ENCODE measurements at places on chromosomes 13 and 19.
A peak's percentile ranks its signal among the peaks of the same experiment; 100 is the strongest.

DNA sequence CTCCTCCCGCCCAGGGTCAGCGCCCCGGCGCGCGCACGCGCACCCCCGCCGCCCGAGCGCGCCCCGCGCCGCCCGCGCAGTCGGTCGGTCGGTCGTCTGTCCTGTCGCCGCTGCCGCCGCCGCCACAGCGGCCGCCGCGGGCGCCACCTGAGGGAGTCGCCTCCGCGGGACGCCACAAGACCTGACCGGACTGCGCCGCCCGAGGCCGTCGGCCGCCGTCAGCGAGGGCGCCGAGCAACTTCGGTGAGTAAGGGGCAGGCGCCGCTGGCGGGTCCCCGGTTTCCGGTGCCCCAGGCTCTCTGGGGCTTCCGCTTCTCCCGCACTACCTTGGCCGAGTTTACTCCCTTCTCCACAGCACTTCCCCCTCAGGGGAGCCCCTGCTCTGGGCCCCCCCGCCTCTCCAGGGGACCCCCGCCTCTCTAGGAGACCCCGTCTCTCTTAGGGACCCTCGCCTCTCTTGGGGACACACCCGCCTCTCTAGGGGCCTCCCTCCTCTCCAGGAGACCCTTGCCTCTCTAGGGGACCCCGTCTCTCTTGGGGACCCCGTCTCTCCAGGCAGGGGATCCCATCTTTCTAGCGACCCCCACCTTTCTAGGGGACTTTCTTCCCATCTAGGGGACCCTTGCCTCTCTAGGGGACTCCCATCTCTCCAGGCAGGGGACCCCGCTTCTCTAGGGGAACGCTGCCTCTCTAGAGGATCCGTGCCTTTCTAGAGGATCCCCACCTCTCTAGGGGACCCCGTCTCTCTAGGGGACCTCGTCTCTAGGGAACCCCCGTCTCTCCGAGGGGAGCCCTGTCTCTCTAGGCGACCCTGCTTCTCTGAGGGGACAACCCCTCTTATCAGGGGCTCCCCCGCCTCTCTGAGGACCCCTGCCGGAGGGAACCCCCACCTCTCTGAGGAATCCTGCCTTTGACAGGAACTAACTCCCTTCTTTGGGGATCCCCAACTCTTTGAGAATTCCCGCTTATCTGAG is 19.3 kb upstream of the GATAD2A start:
- peak; percentile 47 for DNase-seq

GRCh38 chr19:996051-996838 is 4.0 kb upstream of the GRIN3B start:
- DNase-seq, result no peak

- DNase-seq, result no peak
These were observed 46.2 kb upstream of the RFXAP start for GRCh38 chr13:36772853-36773252.

DNA sequence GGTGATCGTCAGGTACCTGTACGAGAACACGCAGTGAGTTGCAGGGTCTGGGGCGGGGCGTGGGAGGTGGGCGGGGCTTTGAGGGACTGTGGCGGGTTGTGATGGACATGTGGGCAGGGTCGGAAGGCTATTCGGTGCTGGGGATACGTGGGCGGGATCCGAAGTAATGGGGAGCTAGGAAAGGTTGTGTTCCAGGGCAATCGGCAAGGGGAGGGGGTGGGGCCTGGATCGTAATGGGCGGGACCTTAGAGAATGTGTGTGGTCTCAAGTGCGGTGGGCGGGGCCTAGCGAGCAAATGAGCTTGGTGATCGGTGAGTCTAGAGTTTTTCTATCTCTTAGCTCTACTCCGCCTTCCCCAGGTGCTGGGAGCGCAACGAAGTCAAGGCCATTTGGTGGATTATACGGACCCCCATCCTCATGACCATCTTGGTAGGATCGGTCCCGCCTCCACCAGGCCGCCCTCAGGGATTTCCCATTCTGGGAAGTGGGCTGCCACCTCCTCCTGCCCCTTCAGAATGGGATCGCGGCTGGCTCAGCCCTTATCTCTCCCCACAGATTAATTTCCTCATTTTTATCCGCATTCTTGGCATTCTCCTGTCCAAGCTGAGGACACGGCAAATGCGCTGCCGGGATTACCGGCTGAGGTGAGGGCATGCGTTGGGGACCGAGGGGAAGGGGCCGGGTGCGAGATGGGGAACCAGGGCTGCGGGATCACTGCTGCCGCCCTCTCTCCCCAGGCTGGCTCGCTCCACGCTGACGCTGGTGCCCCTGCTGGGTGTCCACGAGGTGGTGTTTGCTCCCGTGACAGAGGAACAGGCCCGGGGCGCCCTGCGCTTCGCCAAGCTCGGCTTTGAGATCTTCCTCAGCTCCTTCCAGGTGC is 9.6 kb downstream of the GIPR start:
- DNase-seq, result no peak

DNA sequence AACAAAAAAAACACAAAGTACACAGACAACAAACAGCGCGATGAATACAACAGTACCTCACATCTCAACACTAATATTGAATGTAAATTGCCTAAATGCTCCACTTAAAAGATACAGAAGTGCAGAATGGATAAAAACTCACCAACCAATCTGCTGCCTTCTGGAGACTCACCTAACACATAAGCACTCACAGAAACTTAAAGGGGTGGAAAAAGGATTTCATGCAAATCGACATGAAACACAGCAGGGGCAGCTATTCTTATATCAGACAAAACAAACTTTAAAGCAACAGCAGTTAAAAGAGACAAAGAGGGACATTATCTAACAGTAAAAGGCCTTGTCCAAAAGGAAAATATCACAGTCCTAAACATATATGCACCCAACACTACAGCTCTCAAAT is 209.5 kb downstream of the ABCC4 start:
- DNase-seq, result no peak

DNA sequence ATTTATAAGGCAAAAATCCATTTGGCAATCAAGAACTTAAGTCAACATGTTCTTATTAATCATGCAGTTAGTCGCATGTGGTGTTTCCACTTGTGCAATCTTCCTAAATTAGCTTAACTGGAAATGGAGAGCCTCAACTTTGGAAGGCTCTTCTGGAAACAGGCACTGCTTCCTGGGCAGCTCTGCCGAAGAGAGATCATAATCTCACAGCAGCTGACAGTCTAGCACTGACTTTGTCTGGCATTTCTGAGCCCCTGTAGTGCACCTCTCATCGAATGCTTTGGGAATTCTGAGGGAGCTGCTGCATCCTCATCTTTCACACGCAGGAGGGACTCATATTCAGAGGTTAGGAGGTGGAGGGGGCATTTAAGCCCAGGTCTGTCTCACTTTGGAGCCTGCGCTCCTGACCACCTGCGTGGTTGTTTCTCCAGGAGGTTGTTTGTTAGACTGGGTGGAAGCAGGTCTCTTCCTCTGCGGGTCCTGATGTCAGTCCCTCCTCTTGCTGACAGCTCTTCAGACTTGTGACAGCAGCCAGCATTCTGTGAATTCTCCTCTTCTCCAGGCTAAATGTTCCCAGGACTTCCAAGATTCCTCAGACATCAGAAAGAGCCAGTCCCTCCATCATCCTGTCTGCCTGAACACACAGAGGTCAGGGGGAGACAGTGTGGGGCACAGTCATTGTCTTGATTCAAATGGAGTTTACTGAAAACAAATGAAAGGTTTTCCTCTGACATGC is 100.4 kb upstream of the GJB6 start:
- no peak for DNase-seq

- DNase-seq, result peak; percentile 19
These were observed 1139.6 kb upstream of the PCDH9 start for GRCh38 chr13:68369739-68370138.

GRCh38 chr13:105956921-105957320 is 578.5 kb downstream of the EFNB2 start:
- DNase-seq, result no peak

DNA sequence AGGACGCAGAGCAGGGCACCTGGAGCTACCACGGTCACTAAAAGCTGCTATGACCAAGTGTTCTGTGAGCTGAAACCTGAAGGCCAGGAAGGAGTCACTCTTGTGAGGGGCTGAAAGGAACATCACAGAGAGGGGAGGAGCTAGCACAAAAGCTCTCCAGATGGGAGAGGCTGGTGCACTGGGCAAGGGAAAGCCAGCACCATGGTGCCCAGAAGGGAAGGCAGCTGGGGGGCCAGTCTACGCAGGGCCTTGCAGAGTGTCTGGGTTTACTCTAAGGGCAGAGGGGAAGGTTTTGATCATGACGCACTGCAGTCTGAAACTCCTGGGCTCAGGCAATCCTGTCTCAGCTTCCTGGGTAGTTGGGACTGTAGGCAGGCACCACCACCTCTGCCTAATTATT is 4.1 kb upstream of the ZNF580 start:
- DNase-seq, result no peak

GRCh38 chr19:30349131-30349730 is 23.0 kb upstream of the ZNF536 start:
- DNase-seq, result no peak

- no peak for DNase-seq
These were observed 284.8 kb upstream of the SOX21 start for GRCh38 chr13:94997126-94997525.

DNA sequence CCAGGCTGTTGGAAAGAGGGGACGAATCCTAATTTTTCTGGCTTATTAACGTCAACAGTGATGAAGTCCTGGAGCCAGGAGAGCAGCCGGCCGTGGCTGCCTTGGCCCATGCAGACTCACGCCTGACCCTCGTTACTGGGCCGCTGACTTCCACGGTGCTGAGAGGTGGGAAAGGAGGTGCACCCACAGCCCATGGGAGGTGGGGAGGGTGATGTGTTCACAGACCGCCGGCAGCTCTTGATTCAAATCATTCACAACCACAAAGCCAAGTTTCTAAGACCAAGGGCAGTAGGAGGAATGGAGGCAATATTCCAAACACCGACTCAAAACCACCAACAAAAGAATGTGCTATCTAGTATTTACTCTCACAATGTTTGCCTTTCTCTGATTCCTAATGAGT is 24.3 kb downstream of the COL4A2 start:
- no peak for DNase-seq

DNA sequence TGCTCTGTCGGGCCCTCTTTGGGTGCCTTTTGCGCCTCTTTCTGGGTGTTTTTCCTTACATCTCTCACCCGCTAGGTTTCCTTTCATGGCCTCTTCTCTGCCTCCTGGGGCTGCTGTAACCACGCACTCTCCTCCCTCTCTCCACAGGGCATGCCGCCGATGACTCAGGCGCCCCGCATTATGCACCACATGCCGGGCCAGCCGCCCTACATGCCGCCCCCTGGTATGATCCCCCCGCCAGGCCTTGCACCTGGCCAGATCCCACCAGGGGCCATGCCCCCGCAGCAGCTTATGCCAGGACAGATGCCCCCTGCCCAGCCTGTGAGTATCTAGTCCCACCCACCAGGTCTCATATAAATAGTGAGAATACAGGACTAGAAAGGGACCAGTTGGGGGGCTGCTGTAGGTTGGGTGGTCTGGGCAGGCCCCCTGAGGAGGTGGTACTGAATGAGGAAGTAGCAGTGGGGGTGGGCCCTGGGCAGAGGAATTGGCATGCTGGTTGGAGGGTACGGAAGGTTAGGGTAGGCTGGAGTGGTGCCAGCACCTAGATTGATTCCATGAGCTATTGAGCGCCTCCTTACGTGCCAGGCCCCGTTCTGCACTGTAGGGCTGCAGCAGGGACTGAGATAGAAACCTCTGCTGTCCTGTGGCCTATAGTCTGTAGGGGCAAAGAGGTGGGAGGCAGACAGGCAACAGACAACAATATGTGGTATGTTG is 11.9 kb downstream of the SNRPA start:
- no peak for DNase-seq

DNA sequence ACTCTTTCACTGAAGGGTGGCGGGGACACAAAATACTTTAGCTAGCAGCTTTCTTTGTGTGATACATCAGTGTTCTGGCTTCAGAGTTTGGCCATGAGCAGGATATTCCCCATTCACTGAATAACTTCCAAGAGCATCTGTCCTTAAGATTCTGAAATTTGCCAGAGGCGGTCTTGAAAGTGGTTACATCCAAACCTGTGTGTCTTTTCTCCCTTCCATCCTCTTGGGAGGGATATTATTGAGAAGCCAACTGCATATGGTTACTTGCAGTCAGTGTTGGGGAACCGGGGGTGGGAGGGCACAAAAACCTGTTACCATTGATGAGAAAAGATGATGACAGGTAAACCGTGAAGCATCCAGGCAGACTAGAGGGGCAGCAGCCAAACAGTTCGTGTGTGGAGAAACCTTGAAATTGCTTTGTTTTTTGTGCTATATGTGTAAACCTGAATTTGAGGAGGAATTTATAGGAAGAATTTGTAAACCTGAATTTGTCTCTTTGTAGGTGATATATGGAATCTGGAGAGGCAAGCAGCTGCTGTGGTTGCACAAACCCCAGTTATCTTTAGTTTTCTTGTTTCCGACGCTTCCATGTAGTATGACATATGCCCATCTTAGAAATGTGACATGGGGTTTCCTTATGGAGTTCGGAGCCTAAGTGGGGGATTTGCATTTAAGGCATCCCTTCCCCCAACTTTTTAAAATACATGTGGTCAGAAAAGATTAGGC is 104.8 kb downstream of the WDFY2 start:
- no peak for DNase-seq

- no peak for DNase-seq
These were observed 4.9 kb upstream of the ZNF808 start for GRCh38 chr19:52522551-52522950.

- DNase-seq, result no peak
These were observed 1004.1 kb upstream of the PCDH9 start for GRCh38 chr13:68234274-68234673.

GRCh38 chr19:33301900-33302174 is 497 bp downstream of the CEBPA start:
- DNase-seq, result no peak

DNA sequence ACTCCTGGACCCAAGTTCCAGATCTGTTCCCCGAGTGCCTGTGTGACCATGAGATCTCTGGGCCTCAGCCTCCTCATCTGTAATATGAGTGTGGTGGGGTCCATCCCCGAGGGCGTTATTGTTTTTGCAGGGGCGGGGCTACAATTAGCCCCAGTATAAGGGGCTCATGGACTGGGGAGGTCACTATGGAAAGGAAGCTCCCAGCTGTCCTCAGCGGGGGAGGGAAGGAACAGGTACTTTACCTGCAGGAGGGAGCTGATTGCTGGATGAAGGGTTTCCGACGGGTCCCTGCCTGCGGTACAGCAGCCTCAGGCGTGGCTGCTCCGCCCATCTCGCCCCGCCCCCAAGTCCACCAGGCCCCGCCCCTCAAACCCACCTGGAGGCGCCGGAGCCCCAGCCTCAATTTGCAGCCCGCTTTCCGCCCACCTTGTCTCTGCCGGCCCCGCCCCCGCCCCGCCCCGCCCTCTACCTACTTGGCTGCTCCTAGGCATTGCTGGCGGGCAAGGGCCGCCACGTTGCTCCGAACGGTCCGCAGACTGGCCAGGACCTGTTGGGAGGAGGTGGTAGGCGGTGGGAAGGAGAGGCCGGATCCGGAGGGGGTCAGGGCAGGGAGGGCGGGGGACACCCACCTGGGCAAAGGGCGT is 5.5 kb downstream of the PDE4C start:
- no peak for DNase-seq
